ENCODE measurements at places on chromosomes 11 and 22.

DNA sequence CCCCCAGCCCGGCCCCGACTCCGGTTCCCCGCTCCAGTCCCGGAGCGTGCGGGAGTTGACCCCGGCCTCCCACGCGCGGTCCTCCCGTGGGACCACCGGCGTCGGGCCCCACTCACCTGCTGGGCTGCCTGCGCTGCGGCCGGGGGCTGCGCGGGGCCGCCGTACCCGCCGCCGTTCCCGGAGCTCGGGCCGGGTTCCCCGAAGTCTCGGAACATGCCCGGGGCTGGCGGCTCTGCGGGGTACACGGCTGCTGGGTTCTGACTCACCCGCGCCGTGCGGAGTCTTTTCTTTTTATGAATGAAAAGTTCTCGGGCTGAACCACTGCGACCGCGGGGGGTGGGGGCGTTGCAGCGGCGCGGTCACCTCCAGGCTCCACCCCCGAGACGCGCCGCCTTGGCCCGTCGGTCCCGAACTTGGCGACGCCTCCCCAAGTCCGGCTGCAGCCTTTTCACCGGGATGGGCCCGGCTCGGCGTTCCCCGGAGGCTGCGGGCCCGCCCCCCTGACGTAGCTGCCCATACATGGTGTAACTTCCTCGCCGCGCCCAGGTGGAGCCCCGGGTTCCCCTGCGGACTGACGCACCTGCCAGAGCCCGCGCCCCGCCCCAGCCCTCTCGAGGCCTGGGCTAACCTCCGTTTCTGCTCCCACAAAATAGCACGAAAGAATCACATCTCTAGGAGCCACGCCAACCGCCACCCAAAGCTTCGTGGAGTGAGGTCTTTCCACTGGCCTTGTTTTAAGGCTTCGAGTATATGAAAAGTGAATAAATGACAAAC, at the start of gene FOSL1:
Gene FOSL1, minus strand, starts transcription at position 264 of the 774 bp plus-strand sequence. Its CDS starts 49 bp downstream, at position 215.
- DNase-seq: peak; percentile 93

- no peak for DNase-seq
These were observed 10.6 kb downstream of the STT3A start for GRCh38 chr11:125603207-125603606.

- peak; percentile 74 for DNase-seq
These were observed 18.8 kb downstream of the MYEOV start for GRCh38 chr11:69312453-69313404.

GRCh38 chr11:76714493-76714892, 43.9 kb upstream of the LRRC32 start:
- DNase-seq: no peak

DNA sequence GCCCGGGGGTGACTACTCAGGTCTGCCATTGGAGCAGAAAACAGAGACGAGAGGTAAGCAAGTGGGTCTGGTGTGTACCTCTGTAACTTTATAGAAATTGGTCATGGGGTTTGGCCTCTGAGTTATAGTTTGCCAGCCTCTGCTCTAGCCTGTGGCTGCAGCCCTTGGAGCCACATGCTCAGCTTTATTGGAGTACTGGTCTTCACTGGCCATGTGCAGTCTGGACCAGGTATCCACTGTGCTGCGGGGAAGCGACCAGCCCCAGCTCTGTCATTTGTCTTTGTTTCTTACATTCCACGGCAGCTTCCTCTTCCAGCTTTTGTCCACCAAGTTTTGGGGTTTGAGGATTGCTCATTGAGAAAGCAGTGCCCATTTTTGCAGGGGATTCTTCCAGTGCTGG, 453.4 kb downstream of the TBC1D22A start:
- no peak for DNase-seq

- DNase-seq: no peak
These were observed 25.4 kb downstream of the APIP start for GRCh38 chr11:34890812-34891211.

GRCh38 chr11:80596291-80596810, 1155.5 kb upstream of the TENM4 start:
- no peak for DNase-seq

DNA sequence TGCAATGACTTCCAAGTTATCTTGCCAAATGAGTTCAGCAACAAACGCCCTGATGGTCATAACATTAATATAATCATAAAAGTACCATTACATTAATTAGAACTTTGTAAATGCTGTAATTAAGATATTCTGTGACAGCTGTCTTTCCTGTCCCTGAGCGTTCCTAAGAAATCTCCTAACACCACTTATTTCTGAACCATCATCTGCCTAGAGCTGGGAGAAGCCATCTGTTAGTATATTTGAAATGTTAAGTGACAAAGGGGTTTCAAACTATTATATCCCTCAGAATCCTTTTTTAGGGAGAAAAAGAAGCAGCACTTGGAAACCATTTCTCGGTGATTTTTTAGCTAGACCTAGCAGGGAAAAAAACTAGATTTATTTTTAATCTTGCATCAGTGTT, 657.5 kb downstream of the FAM181B start:
- DNase-seq: no peak

DNA sequence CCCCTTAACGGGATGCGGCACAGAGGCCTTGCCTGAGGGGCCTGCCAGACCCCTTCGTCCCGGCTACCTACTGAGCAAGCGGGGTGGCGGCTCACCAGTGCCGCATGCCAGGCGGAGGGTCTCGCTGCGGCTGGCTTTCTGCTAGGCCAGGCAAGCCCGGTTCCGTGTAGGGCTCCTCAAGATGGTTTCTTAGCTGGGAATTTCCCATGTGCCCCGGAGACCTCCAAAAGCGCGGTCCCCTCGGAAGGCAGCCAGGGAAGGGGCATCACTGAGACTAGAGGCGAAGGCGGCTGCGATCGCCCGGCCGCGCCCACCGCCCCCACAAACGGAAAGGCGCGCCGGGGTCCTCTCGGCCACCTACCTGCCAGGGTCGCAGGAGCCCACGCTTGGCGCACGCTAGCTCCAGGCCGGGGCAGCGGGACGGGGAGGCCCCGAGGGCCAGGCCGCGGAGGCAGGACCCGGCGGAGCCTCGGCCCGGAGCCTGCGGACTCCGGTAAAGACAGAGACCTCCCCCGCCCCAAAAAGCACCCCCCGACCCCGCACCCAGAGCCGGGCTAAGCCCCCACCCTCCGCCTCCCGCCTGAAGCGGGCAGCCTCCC, 23.8 kb downstream of the MICAL3 start:
- DNase-seq: no peak

- DNase-seq: no peak
These were observed 67.8 kb downstream of the RASSF10 start for GRCh38 chr11:13076961-13077360.

GRCh38 chr11:119019996-119020395, 1.4 kb downstream of the TRAPPC4 start:
- DNase-seq: no peak

DNA sequence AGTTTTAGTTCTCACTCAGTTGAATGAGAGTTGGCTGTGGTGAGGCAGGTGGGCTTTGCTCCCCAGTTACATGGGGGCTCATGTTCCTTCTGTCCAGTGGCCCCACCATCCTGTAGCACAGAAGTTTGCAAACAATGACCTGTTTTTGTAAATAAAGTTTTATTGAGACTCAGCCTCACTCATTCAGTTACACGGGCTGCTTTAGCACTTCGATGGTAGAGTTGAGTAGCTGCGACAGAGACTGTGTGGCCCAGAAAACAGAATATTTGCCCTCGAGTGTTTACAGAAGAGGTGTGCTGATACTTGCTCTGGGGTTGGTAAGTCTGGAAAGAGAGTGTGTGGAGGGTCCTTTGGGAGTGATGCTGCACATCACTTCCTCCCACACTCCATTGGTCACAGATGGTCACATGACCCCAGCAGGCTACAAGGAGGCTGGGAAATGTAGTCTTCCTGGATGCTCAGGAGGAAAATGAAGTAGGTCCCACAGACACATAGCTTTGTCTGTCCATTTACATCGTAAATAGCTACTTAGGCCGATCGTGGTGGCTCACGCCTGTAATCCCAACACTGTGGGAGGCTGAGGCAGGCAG, 34.6 kb downstream of the IFT27 start:
- no peak for DNase-seq

DNA sequence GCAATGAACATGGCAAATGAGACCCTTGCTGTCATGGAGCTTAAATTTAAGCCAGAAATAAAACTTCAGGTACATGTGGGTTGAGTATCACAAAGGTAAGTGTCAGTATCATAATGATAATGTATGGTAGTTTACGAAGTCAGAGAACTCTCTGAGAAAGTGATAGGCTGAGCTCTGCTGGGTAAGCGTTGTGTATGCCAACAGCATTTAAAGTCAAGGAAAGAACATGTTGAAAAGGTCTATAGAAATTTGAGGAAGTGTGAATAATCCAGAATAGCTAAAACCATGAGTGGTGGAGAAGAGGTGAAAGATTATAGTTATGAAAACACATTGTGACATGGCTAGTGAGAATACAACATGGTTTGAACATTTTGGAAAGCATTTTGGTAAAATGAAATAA, 17.4 kb upstream of the CTSC start:
- no peak for DNase-seq

DNA sequence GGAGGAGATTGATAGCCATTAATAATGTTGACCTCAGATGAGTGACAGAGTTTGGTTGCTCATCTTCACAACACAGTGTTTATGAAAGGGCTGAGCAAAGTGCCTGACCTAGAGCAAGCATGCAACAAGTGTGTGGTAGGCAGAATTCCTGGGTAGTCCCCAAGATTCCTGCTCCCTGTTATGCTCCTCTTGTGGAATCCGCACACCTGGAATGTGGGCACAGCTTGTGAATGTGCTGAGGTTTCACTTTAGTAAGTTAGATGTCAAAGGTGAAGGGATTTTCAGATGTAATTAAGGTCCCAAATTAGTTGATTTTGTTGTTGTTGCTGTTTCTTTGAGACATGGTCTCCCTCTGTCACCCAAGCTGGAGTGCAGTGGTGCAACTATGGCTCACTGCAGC, 20.7 kb upstream of the SPON1 start:
- no peak for DNase-seq

GRCh38 chr11:43908683-43909082, 28.1 kb downstream of the ALKBH3 start:
- no peak for DNase-seq

GRCh38 chr11:124339396-124340141, 19.6 kb upstream of the OR8D2 start:
- no peak for DNase-seq

DNA sequence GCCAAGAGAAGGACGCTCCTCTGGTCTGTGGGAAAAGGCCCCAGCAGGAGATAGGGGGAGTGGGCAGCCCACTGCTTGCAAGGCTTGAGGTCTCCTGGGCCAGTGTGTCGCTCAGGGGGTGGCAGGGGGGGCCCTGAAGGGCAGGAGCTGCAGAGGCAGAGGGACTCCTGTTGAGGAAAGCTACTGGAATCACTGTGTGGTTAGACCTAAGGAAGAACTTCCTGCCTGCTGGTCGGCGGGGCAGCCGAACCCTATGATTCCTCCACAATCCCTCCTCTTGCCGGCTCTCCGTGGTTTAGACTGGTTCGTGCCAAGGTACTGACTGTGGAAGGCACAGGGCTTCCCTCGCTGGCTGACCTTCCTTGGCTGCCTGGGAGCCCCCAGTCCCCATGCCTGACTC, 6.2 kb downstream of the GP1BB start:
- DNase-seq: no peak

Measured in posterior cingulate gyrus (tissue), 11 donors.